ENCODE measurements at places on chromosomes 2 and 18.

DNA sequence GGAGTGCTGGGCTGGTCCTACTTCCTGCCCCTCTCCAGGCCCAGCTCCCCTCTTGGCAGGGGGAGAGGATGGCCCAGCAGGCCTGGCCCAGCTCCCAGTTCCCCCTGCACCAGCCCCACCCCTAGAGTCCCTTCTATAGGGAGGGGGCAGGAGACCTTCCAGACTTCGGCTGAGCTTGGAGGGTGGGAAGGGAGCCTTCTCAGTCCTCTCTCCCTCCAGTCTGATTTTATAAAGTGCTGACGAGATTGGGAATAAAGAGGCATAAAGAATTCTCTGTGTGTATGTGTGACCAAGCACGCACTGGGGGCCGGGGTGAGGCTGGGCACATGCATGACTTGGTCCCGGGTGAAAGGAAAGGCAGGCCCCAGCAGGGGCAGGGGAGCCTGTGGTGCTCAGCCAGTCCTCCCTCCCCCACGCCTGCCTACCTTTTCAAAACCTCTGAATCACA lies 5.1 kb downstream of the CHPF start:
- DNase-seq: no peak

DNA sequence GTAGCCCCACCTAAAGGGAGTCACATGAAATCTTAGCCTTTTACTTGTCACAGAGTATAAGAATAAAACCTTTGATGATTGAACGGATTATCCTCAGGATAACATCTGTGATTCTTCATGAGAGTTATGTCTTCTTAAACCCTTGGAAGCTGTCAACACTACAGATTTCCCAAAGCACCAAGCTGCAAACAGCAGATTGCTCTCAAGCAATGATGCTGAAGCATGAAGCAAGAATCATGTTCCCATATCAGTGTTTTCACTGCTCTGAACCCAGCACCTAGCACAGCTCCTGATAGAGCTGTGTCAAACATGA lies 47.6 kb upstream of the CELF4 start:
- no peak for DNase-seq

- no peak for DNase-seq
Measured at GRCh38 chr2:28004086-28004485, 113.6 kb downstream of the BABAM2 start.

- DNase-seq: no peak
Measured at GRCh38 chr18:63763831-63764600, 11.2 kb upstream of the SERPINB7 start.

DNA sequence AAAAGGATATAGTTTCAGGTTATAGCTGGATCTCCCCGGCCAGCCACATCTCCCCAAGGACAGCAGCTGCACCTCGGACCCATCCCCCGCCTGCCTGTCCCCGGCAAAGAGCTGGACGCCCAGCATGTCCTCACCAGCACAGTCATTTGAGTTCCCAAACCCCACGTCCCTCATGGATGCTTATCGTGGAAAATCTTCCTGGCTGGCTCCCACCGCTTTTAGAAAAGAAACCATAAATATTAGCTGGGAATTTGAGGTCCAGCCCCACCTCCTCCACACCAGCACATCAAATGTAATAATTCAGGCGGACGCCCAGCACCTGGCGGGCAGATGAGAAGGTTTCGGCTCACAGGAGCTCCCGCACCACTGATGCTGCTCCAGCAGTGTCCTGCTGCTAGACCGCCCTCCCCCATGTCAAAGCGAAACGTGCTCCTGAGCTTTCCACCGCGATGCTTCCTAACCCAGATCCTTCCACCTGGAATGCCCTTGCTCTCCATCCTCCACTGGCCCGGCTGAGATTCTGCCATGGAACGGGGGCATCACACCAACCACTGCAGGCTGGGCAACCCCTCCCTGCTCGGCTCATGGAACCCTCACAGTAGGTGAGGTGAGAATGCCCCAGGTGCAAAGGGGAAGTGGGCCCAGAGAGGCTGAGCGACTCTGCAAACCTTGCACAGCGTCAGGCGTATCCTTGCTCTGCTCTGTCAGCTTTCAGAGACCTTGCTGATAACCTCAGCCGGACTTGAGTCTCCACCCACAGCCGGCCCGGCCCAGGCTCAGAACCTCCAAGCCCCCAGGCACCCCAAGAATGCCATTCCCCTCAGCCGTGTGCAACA lies 71.5 kb upstream of the GPC1 start:
- no peak for DNase-seq

- no peak for DNase-seq
Measured at GRCh38 chr2:45616658-45617411, 5.8 kb upstream of the SRBD1 start.

DNA sequence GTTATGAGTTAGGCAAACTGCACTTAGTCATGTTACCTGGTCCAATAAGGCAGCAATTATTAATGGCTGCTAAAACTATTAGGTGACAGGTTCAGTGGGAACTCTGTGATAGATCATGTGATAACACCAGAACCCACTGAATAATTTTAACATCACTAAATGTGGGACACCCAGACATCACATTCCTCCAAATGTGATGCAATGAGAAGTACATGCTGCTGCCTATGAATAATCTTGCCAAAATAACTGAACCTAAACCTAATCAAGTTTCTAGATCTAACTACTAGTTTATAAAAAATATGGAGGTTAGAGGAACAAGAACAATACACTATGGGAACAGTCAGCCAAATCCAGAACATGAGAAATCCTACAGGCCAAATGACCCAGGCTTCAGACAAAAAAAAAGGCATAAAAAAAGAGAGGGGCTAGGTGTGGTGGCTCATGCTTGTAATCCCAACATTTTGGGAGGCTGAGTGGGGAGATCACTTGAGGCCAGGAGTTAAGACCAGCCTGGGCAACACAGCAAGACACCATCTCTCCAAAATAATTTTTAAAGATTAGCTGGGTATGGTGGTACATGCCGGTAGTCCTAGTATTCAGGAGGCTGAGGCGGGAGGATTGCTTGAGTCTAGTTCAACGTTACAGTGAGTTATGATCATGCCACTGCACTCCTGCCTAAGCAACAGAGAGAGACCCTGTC lies 7.0 kb upstream of the ACTR2 start:
- no peak for DNase-seq

DNA sequence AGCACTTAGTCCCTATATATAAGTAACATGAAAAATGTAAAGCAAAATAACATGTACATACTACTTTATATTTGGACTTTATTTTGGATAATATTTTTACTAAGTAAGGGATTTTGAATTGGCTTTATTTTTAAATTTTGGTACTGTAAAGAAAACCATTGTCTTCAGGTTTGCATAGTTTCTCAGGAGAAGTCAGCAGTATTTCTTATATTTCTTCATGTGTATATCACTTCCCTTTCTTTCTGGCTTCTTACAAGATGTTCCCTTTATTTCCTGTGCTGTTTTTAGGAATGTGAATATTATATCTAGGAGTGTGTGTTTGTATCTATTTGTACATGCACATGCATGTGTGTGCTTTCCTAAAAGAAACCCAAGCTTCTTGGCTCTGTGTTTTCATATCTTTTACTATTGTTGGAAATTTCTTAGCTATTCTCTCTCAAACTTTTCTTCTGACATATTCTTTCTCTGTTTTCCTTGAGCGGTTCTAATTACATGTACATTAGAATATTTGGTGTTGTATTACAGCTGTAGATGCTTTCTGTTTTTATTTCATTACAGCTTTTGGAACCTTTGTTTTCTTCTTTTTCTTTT lies 1549.7 kb upstream of the ACVR2A start:
- DNase-seq: no peak

- no peak for DNase-seq
Measured at GRCh38 chr18:47775961-47776360, 154.5 kb downstream of the SMAD2 start.

- no peak for DNase-seq
Measured at GRCh38 chr2:164792316-164793170, 49.1 kb downstream of the COBLL1 start.

DNA sequence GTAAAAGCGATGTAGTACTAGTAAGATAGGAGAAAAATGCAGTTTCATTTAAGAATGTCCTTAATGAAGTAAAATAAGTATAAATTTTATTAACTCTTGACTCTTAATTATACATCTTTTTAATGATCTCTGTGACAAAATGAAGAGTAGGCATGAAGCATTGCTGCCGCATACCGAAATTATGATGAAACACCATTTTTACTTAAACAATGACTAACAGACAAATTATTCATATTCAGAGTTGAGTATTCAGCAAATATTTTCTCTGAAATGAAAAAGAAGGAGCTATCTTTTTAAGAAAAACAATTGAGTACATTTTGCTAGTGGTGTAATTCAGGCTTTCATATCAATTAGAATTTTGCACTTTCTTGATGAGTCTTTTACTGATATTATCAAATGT lies 150.6 kb upstream of the DOCK10 start:
- DNase-seq: no peak

GRCh38 chr2:224122542-224122941 lies 83.5 kb upstream of the SERPINE2 start:
- DNase-seq: no peak

- no peak for DNase-seq
Measured at GRCh38 chr2:203605302-203605701, 70.2 kb upstream of the RAPH1 start.

- DNase-seq: no peak
Measured at GRCh38 chr18:44229693-44230108, 451.0 kb upstream of the SETBP1 start.

DNA sequence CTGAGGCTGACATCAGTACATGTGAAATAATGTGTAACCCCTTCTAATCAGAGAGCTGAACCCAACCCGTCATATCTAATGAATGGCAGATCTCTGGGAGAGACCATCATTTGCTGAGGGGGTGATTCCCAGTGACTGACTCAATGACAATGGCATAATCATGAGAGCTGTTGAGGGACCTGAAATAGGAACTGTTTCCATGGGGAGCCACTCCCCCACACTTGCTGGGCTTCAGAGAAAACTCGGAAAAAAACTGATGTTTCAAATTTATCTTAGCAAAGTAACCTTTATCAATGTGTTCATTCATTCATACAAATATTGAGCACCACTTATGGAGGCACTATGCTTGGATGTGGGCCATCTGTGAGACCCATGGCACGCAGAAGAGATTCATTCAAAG lies 93.4 kb upstream of the ZBTB14 start:
- DNase-seq: no peak

DNA sequence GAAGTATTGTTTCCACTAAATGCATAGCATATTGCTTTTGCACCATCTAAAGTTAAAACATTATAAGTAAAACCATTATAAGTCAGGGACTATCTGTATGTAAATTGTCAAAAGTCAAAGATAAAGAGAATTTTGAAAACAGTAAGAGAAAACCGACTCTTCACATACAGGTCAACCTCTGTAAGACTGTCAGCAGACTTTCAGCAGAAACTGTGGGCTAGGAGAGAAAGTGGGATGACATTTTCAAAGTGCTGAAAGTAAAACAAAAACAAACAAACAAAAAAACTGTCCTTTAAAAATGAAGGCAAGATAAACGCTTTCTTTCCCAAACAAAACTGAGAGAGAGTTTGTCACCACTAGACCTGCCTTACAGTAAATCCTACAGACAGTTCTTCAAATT lies 122.9 kb upstream of the ID2 start:
- DNase-seq: no peak

DNA sequence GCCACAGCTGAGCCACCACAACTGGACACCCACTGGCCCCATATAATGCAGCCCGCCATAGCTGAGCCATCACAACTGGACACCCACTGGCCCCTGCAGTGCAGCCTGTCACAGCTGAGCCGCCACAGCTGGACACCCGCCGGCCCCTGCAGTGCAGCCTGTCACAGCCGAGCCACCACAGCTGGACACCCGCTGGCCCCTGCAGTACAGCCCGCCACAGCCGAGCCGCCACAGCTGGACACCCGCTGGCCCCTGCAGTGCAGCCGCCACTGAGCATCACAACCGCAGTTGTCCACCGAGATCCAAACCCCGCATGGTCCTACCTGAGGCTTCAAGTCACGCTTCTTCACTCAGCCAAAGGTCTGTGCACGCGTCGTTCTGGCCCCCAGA lies 134.2 kb downstream of the PXDN start:
- no peak for DNase-seq

DNA sequence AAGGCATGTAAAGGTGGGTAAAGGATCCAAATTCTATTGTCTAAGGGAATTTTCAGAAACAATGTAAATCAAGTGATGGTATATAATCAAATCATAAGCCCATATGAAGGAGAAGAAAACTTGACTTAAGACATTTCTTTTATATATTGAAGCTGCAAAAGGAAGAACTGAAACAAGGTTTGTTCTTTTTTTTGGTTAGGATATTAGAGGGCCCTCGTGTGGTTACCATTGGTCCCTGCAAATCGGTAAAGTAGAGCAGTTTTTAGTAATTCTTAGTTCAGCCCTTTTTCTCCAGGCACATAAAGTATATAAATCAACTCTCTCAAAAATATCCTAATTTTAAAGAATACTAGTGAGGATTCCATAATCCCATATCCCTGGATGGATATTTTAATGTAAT lies 105.6 kb upstream of the STK17B start:
- DNase-seq: no peak

GRCh38 chr2:197890168-197890567 lies 85.8 kb downstream of the PLCL1 start:
- DNase-seq: no peak

GRCh38 chr2:63865159-63865799 lies 23.6 kb downstream of the UGP2 start:
- DNase-seq: no peak

- DNase-seq: no peak
Measured at GRCh38 chr18:79809482-79810192, 11.9 kb downstream of the KCNG2 start.

DNA sequence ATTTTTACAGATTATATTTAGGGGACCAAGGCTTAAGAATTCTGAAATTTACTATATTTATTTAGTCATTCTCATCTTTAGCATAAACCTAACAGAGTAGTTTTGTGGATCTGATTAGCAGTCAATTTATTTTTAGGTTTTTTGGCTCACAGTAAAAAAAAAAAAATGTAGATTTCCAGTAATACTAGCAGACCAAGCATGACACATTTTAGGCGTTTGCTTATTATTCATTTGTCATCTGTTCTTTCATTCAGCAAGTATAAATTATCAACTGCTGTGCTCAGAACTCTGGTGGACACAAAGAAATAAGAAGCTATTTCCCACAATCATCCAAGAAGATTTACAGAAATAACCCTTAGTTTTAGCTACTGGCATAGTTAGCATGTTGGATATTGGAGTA lies 20.6 kb downstream of the PDE1A start:
- no peak for DNase-seq

Measured in activated gamma-delta T cell treated with Interleukin-2 at 50 U/mL for 16 hours (primary cell).